Activated CD8-positive, alpha-beta T cell treated with anti-CD3 and anti-CD28 coated beads, Interleukin-2, amount 10 ng/mL, durations not matched to agents 7 days and 5 days (primary cell): ENCODE measurements at places on chromosomes 3 and 15. TPM values are rescaled to one million over a fixed set of nuclear protein-coding genes. Genes with fewer than 3 reads are reported as not detected.

DNA sequence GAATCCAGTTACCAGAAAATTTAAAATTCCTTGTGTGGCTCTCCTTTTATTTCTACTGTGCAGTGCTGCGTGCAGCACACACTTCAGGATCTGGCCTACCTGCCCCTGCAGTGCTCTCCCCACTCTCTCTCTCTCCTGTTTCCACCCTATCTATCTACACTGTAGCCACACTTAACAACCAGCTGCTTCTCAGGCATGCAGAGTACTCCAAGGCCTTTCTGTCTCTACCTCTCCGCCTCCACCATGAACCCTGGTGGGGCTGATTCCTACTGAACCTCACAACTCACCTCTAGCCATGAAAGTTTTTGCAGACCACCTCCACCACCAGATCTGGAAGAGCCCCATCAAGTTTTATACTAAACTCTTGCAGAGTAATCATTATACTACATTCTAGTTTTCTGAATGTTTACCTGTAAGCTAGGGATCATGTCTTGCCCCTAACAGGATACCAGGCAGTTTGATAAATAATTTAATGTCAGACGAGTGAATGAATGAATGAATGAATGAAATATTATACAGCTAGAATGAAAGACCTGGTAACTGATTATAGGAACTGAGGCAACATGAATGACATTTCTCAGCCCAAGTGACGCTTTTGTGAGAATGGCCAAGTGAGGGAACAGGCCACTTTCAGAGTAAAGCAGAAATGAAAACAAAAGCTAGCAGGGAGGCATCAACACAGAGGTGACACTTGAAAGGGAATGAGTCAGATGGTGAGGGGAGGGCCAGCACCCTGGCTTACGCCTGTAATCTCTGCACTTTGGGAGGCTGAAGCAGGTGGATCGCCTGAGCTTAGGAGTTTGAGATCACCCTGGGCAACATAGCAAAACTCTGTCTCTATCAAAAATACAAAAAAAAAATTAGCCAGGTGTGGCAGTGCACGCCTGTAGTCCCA, 363.5 kb downstream of the FOXP1 start:
- peaks cover 17% of the 10 kb centered on the region for H3K36me3 ChIP-seq
- DNase-seq = peak; percentile 46
- peaks cover 27% of the 10 kb centered on the region for H3K4me1 ChIP-seq
- peak overlapping the region; percentile 22 for H3K27ac ChIP-seq
- no peaks in the 10 kb centered on the region for H3K27me3 ChIP-seq
- H3K4me3 ChIP-seq = no peak overlapping the region

- DNase-seq = no peak
- no peak overlapping the region for H3K4me3 ChIP-seq
- no peak overlapping the region for H3K27ac ChIP-seq
- H3K27me3 ChIP-seq = no peaks in the 10 kb centered on the region
- H3K36me3 ChIP-seq = no peaks in the 10 kb centered on the region
- no peaks in the 10 kb centered on the region for H3K4me1 ChIP-seq
Observed at GRCh38 chr3:65030014-65030627, 342.3 kb upstream of the ADAMTS9 start.

DNA sequence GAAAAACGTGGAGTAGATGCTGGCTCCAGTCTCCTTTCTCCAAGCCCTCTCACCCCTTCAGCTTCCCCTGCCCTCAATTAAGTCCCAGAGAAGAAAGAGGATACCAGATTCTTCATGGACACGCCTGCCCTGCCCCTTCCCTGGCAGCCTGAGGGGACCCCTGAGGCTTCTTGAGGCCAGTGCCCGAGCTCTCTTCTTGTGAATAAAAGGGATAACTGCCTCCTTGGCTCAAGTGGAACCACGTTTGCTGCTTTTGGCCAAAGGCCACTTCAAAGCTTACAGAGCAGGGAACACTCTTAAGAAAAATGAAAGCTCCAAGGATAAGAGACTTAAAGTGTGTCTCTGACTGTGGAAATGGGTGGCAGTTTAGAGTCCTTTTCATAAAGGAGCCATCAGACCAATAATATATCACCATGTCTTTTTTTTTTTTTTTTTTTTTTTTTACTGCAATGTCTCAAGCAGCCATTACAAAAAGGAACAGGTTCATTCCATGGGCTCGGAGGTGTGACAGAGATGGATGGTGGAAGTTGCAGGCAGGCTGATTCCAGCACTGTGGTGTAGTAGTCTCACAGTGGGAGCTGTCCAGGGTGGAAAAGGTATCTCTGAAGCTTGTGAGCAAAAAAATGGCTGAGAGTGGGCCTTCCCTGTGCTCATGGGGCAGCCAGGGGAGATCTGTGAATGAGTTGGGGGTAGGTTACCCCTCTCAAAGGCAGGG, 108.8 kb downstream of the SEMA5B start:
- no peak overlapping the region for H3K27ac ChIP-seq
- H3K4me3 ChIP-seq = no peak overlapping the region
- DNase-seq = no peak

The SUCNR1 gene
- not detected for total RNA-seq

- no peaks in the 10 kb centered on the region for H3K27me3 ChIP-seq
- no peak for DNase-seq
- peaks cover 16% of the 10 kb centered on the region for H3K36me3 ChIP-seq
- no peak overlapping the region for H3K4me3 ChIP-seq
- H3K27ac ChIP-seq = no peak overlapping the region
Observed at GRCh38 chr3:37310666-37311050, 136.3 kb upstream of the LRRFIP2 start.

The GPR87 gene
- not detected for total RNA-seq

DNA sequence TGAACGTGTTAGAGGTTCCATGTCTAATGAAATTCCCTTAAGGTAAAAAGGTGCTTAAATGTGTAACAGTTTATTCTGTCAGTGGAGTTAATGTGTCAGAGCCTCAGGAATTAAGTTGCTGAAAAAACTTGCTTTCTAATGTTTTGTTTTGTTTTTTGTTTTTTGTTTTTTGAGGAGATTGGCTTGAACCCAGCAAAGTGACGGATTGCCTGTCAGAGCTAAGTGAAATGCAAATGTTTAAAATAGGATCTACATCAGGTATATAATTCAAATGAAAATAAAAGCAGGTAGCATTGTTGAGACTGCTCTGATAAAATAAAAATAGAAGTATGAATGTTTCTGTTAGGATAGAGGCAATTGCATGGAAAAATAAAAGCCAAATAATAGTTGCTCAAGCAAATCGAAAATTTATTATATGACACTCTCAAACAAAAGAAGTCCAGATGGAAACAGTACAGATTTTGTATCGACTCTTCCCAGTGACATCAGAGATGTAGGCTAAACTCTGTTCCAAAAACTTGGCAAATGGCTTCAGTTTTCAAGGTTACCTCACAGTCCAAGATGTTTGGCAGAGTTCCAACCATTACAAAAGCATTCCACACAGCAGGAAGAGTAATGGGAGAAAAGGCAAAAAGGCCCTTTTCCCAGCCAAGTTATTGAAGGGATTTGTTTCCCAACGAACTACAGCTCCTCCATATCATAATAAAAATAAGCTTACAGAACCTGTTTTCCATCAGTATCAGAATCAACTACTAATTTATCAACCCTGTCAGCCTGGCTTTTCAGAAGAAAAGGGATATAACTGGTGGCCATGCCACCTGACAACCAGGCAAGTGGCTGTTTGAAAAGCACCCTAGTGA, 291.0 kb downstream of the TBL1XR1 start:
- H3K36me3 ChIP-seq = no peaks in the 10 kb centered on the region
- no peak for DNase-seq
- no peaks in the 10 kb centered on the region for H3K4me1 ChIP-seq
- H3K27me3 ChIP-seq = no peaks in the 10 kb centered on the region

DNA sequence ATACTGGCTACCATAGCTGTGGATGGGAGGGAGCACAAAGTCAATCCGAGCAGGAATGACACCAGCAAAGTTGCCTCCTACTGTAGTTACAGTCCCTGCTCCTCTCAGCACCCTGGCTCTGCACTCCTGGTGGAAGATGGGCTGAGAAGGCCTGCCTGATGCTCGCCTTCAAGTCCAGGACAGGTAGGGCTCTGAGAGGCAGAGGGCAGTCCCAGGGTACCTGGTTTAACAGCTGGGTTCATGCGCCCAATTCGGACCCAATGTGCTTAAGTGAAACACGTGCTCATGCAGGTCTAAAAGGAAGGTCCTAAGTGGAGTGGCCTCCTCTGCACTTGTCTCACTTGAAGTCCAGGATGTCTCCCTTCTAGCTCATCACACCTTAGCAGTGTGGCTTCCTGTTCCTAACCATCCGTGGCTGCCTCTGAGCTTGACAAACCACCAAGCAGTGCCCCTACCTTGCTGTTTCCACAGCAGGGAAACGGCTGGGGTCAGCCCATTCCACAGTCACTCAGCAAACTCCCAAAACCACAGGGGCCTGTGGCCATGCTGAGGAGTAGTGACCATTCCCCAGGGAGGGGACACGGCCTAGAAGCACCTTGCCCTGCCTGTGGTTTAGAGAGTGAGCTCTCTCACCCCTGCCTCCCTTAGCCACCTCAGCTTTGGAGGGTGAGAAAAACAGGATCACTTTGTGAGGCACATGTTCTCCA, 3.9 kb upstream of the MUSTN1 start:
- no peaks in the 10 kb centered on the region for H3K27me3 ChIP-seq
- peak; percentile 70 for DNase-seq
- peaks cover 28% of the 10 kb centered on the region for H3K36me3 ChIP-seq
- peak overlapping the region; percentile 55 for H3K27ac ChIP-seq

The IQCH gene
- total RNA-seq = 2.2 TPM

- no peak overlapping the region for H3K27ac ChIP-seq
- DNase-seq = no peak
- no peaks in the 10 kb centered on the region for H3K27me3 ChIP-seq
- peaks cover 5% of the 10 kb centered on the region for H3K36me3 ChIP-seq
Observed at GRCh38 chr3:30281526-30281925, 324.9 kb upstream of the TGFBR2 start.

The CYP8B1 gene
- total RNA-seq = not detected

DNA sequence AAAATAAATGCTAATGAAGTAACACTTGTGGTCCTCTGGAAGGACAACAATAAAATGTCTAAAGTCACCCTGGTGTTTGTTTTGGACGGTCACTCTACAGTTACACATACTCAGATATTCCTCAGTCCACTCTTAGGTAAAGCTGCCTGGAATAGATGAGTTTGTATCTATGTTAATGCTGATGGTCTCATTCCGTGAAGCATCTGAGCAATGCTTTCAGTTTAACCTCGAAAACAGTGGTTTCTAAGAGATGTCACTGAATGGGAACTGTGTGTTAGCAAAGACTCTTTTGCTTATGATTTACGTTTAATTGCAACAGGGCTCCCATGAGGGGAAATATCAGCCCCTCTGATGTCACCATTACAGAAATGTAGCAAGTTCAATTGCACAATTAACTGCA, 49.1 kb downstream of the FBN1 start:
- no peak for DNase-seq
- no peak overlapping the region for H3K4me3 ChIP-seq

- peaks cover 2% of the 10 kb centered on the region for H3K36me3 ChIP-seq
- H3K4me1 ChIP-seq = peaks cover 32% of the 10 kb centered on the region
- no peaks in the 10 kb centered on the region for H3K27me3 ChIP-seq
- H3K4me3 ChIP-seq = peak overlapping the region; percentile 97
- no peak for DNase-seq
Observed at GRCh38 chr3:50299638-50299928, 378 bp upstream of the HYAL3 start.

DNA sequence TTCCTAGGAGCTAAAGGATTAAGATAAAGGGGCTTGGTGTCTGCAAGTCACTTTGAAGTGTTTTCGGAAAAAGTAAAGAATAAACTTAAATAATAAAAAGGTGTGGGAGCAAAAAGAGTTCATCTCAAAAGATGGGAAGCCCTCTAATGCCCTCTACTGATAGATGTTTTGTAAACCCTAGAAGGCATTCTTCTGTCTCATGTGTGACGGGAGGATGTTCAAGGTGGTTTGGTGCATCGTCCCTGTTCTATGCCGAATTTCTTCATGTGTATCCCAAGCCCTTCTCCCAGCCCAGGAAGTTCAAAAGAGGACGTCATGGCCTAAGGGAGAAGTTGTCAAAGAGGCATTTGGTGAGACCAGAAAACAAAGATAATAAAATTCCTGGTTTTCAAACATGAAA, 37.2 kb downstream of the CCK start:
- H3K36me3 ChIP-seq = peaks cover 15% of the 10 kb centered on the region
- H3K4me1 ChIP-seq = peaks cover 15% of the 10 kb centered on the region
- no peak for DNase-seq
- H3K27me3 ChIP-seq = no peaks in the 10 kb centered on the region
- no peak overlapping the region for H3K4me3 ChIP-seq

The CGNL1 gene
- not detected for total RNA-seq

DNA sequence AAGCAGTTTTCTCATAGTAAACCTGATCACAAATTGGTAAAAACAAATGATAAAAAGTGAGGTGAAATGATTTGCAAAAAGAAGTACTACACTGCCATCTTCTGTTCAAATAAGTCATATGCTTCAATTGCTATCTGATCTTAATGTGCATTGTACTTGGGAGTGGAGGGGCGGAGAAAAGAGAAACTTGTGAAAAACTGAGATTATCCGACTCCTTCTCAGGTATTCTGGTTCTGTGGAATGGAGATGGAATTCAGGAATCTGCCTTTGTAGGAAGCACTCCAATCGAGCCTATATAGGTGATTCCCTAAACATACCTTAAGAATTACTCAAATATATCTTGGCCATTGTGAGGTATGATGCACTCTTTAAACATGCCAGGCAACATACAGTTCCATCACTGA, 180.6 kb downstream of the CHL1 start:
- H3K27me3 ChIP-seq = no peaks in the 10 kb centered on the region
- no peak overlapping the region for H3K4me3 ChIP-seq
- H3K4me1 ChIP-seq = no peaks in the 10 kb centered on the region
- H3K36me3 ChIP-seq = no peaks in the 10 kb centered on the region
- no peak overlapping the region for H3K27ac ChIP-seq
- no peak for DNase-seq

DNA sequence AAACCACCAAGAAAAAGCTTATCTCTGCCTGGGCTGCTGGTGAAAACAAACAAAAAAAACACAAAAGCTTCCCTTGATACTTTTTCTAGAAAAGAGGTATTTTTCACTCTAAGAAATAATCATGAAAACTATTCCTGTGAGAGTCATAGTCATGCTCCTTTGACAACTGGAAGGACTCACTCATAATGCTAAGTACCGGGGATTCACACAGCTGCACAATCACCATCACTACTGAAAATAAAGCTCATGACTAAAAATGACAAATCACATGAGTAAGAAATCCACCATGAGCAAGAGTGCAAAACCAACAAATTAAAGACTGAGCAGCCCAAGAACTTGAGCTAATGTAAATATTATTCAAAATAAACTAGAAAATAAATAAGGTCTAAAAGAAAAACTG, 10.6 kb upstream of the POU1F1 start:
- no peak for DNase-seq
- no peaks in the 10 kb centered on the region for H3K4me1 ChIP-seq
- no peak overlapping the region for H3K4me3 ChIP-seq

DNA sequence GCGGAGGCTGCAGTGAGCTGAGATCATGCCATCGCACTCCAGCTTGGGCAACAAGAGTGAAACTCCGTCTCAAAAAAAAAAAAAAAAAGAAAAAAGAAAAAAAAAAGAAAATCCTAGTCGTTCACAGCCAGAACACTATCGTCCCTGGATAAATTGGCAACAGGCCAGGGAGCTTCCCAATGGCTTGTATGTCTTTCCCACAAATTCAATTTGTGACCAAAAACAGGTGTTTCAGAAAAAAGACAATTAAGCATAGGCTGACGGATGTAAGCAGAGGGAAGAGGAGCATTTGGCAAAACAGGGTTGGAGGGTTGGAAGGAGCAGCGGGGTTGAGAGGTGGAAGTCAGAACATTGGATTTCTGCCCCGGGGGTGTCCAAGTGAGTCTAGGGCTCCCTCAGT, 8.5 kb downstream of the EPB42 start:
- no peaks in the 10 kb centered on the region for H3K4me1 ChIP-seq
- H3K27me3 ChIP-seq = peaks cover 3% of the 10 kb centered on the region
- no peak overlapping the region for H3K4me3 ChIP-seq
- H3K27ac ChIP-seq = no peak overlapping the region
- H3K36me3 ChIP-seq = no peaks in the 10 kb centered on the region
- DNase-seq = no peak

GRCh38 chr3:130395331-130395730, 49.9 kb downstream of the COL6A5 start:
- H3K27ac ChIP-seq = no peak overlapping the region
- no peaks in the 10 kb centered on the region for H3K4me1 ChIP-seq
- H3K27me3 ChIP-seq = no peaks in the 10 kb centered on the region
